Left lung (tissue), 14 donors: ENCODE measurements at places on chromosomes 3 and 15. TPM values are rescaled to one million over a fixed set of nuclear protein-coding genes. Genes with fewer than 3 reads are reported as not detected.
A peak's percentile ranks its signal among the peaks of the same experiment; 100 is the strongest.

DNA sequence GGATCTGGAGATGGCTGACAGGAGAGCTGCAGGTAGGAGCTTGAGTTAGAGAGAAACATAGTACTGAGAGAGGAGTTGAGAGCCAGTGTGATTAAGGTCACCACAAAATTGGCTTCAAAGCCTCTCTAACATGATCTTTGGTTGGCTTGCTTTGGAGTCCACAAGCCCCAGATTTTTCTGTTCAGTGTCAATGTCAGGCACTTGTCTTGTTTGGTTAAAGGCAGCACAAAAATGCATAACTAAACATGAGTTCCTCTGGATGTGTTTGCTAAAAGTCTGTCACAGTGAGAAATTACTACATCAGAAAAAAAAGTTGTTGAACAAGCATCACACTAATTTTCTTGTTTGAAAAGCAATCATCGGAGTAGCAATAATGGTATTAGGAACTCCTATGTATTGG lies 440.5 kb downstream of the NTRK3 start:
- no peaks in the 10 kb centered on the region for H3K36me3 ChIP-seq
- H3K27ac ChIP-seq: no peak overlapping the region
- no peak for DNase-seq
- H3K27me3 ChIP-seq: no peaks in the 10 kb centered on the region
- H3K4me3 ChIP-seq: no peak overlapping the region

Gene SNTN
- total RNA-seq: 9.6 TPM

- no peak overlapping the region for H3K27ac ChIP-seq
- no peaks in the 10 kb centered on the region for H3K36me3 ChIP-seq
- H3K4me3 ChIP-seq: no peak overlapping the region
- peaks cover 5% of the 10 kb centered on the region for H3K4me1 ChIP-seq
Observed at GRCh38 chr3:31765871-31766270, 215.2 kb downstream of the OSBPL10 start.

DNA sequence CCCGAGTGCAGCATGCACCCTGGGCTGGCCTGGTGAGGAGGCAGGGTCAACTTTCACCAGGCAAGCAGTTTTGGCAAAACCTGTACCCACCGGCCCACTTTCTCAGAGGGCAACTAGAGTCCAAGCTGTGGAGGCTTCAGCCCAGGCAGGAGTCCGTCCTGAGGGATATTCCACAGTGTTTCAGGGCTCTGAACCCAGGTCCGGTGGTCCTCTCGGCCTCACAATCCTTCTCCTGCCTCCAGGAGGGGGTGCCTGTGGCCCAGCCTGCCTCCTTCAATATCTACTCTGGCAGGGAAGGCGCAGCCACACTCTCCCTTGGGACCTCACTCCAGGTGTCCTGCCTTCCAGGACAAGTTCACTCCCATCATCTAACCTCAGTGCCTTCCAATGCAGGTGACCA lies 3.9 kb downstream of the PLA2G4E start:
- H3K4me1 ChIP-seq: peaks cover 5% of the 10 kb centered on the region
- DNase-seq: no peak
- H3K27ac ChIP-seq: no peak overlapping the region
- H3K27me3 ChIP-seq: no peaks in the 10 kb centered on the region
- no peaks in the 10 kb centered on the region for H3K36me3 ChIP-seq

Gene C3orf70
- 2.2 TPM for total RNA-seq

DNA sequence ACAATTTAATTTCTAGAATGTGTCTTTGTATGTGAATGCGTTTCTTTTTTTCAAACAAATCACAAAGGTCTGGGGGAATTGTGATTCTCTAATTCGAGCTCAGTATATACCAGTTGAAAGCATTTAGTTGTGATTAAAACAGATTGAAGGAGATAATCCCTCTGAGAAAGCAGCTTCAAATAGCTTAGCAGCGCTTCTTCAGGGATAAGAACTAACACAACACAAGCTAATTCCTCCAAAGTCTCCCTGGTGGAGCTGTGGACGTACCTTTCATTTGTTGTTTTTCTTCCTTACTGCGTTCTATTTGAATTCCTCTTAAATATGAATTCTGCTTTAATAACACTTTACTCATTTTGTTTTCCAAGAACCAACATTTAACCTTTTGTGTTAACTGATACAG lies 286.7 kb downstream of the ROBO2 start:
- DNase-seq: no peak
- no peak overlapping the region for H3K27ac ChIP-seq
- H3K27me3 ChIP-seq: no peaks in the 10 kb centered on the region

GRCh38 chr3:119470866-119471265 lies 2.1 kb downstream of the POGLUT1 start:
- peaks cover 42% of the 10 kb centered on the region for H3K36me3 ChIP-seq
- peaks cover 9% of the 10 kb centered on the region for H3K4me1 ChIP-seq
- no peak for DNase-seq

Gene PTH1R
- 12.0 TPM for total RNA-seq

GRCh38 chr3:127772827-127773751 lies 49.2 kb downstream of the MGLL start:
- H3K27me3 ChIP-seq: no peaks in the 10 kb centered on the region
- no peak for DNase-seq
- H3K4me3 ChIP-seq: no peak overlapping the region
- no peaks in the 10 kb centered on the region for H3K36me3 ChIP-seq

GRCh38 chr3:72814308-72814707 lies 33.9 kb downstream of the SHQ1 start:
- H3K27me3 ChIP-seq: no peaks in the 10 kb centered on the region
- no peaks in the 10 kb centered on the region for H3K36me3 ChIP-seq
- H3K4me3 ChIP-seq: no peak overlapping the region
- peaks cover 3% of the 10 kb centered on the region for H3K4me1 ChIP-seq

Gene MBD4
- total RNA-seq: 29.9 TPM

Gene PRTG
- 10.7 TPM for total RNA-seq

DNA sequence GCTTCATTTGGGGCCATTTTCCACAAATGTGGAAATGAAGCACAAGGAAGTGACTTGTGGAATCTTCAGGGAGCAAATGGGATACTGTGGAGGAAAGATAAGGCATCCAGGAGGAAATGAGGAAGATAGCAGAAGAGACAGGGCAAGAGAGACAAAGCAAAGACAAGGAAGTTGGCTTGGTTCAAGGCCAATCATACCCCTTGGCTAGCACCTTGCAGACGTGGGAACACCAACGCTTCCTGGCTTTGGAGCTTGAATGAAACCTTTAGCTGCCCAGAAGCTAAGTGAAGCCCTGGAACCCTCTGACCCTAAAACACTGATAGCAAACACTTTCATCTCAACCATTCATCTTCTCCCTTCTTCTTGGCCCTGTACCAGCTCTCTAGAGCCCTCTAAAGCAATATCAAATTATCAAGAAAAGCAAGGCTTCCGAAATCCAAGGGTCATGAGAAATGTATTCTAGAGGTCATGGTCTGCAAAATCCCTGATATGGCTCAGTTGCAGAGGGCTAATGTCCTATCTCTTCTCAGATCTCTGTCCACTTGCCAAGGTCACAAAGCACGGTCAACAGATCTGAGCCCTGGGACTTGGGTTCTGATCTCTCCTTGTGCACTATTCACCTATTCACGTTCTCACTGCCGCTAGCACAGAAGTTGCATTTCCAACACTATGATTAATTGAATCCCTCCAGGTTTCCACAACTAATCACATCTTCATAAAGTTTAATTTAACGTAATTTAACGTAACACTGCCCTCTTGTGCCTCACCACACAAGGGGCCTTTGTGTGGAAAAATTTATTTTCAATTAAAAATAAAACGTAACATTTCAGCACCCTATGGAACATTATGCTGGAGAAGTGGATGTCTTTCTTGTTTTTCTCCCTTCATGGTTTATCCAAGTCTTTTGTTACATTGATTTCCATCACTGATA lies 557.6 kb upstream of the ADAMTS9 start:
- no peak overlapping the region for H3K27ac ChIP-seq
- no peak overlapping the region for H3K4me3 ChIP-seq
- peak; percentile 45 for DNase-seq
- H3K27me3 ChIP-seq: no peaks in the 10 kb centered on the region
- H3K36me3 ChIP-seq: no peaks in the 10 kb centered on the region
- H3K4me1 ChIP-seq: no peaks in the 10 kb centered on the region

Gene PEX11A
- 5.6 TPM for total RNA-seq

DNA sequence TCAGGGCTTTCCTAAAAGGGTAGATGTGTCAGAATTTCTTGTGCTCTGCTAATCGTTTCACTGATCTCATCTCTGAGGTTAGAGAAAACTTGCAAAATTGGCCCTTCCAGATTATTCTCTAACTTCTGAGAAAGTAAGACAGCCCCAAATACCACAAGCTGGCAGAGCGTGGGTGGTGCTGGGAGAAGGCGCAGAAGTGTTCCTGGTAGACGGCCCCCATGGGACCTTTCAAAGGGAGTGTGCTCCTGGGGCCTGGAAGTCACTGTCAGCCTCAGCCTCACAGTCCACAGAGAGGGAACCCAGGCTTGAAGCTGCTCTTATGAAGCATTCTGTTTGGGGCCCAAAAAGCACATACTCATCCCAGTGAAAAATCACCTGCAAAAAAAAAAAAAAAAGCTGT lies 86.5 kb upstream of the PFN2 start:
- no peaks in the 10 kb centered on the region for H3K27me3 ChIP-seq
- H3K36me3 ChIP-seq: no peaks in the 10 kb centered on the region
- H3K27ac ChIP-seq: no peak overlapping the region
- no peaks in the 10 kb centered on the region for H3K4me1 ChIP-seq
- DNase-seq: no peak
- no peak overlapping the region for H3K4me3 ChIP-seq

Gene PLA1A
- 14.5 TPM for total RNA-seq

DNA sequence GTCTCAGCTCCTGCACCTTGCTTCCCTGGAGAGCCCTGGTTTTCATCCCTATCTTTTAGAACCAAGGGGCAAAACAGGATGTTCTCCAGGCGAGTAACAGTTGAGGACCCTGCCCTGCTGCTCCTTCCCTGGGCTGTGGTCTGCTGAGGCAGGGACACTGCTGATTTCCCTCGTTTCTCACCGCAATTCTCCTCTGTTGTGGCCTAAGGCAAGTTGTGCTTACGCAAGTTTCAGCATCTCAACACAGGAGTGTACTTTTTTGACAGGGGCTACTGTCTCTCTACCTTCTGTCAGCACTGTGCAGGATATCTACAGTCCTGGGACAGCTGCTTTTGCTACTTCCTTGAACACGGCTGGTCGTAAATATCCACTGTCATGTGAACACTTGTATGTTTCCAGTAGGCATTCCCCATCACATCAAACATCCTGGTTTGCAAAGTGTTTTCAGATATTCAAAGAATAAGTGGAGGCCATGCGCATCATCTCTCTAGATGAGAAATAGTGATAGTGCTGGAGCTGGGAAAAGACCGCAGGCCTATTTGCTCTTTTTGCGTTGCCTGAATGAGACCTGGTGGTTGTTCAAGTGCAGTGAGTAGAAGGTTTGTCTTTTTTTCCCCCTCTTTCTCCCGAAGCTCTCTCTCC lies 110.1 kb upstream of the PLXNA1 start:
- H3K27ac ChIP-seq: no peak overlapping the region
- no peaks in the 10 kb centered on the region for H3K36me3 ChIP-seq
- H3K4me3 ChIP-seq: no peak overlapping the region
- no peaks in the 10 kb centered on the region for H3K4me1 ChIP-seq
- no peak for DNase-seq

DNA sequence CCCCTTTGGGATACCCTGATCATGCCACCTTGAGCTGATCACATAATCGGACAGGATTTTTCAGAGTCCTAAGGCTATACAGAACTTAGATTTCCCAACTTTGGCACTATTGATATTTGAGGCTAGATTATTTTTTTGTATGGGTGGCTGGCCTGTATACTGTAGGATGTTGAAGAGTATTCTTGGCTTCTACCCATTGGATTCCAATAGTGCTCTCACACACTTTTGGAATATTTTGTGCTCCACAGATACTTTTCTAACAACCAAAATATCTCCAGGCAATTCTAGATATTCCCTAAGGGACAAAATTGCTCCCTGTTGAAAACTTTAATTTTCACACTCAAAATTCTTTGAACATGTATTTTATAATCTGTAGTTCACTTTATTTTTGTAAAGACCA lies 125.1 kb downstream of the ABI3BP start:
- H3K36me3 ChIP-seq: no peaks in the 10 kb centered on the region
- no peak overlapping the region for H3K27ac ChIP-seq
- no peaks in the 10 kb centered on the region for H3K27me3 ChIP-seq

- no peak overlapping the region for H3K27ac ChIP-seq
- no peak for DNase-seq
- H3K4me1 ChIP-seq: no peaks in the 10 kb centered on the region
Observed at GRCh38 chr3:127975153-127976029, 60.4 kb downstream of the KBTBD12 start.

Gene SCN10A
- not detected for total RNA-seq

Gene ACP3
- 24.3 TPM for total RNA-seq

DNA sequence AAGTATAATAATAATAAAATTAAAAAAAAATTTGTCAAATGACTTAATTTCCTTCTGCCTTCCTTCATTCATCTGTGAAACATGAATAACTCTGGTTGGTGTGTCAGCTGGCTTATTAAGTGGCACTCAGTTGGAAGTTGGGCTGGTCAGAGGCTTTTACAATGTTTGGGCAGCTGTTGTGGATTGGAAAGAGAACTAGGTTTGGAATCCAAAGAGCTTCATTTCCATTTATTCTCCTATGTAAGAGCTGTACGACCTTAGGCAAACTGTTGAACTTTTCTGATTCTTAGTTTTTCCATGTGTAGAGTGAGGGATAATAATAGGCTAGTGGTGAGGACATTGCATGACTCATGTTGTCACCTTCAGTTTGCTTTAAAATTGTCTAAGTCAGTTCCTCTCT lies 606.7 kb downstream of the PDCD6IP start:
- no peak overlapping the region for H3K27ac ChIP-seq
- DNase-seq: no peak
- no peaks in the 10 kb centered on the region for H3K4me1 ChIP-seq
- no peak overlapping the region for H3K4me3 ChIP-seq
- no peaks in the 10 kb centered on the region for H3K27me3 ChIP-seq

- H3K27ac ChIP-seq: no peak overlapping the region
- no peaks in the 10 kb centered on the region for H3K36me3 ChIP-seq
- no peaks in the 10 kb centered on the region for H3K4me1 ChIP-seq
- no peaks in the 10 kb centered on the region for H3K27me3 ChIP-seq
Observed at GRCh38 chr3:182913889-182914288, 66.4 kb downstream of the DCUN1D1 start.

Gene ACOX2
- 9.8 TPM for total RNA-seq

- H3K27me3 ChIP-seq: no peaks in the 10 kb centered on the region
- no peak overlapping the region for H3K4me3 ChIP-seq
- no peak for DNase-seq
- peaks cover 18% of the 10 kb centered on the region for H3K36me3 ChIP-seq
Observed at GRCh38 chr3:48431224-48432029, 1.5 kb upstream of the PLXNB1 start.
